Stimulated activated CD8-positive, alpha-beta memory T cell treated with anti-CD3 and anti-CD28 coated beads, Interleukin-4, amount 100 ng/mL, for 48 hours (primary cell): ENCODE measurements at places on chromosomes 2 and 18.
A peak's percentile ranks its signal among the peaks of the same experiment; 100 is the strongest.

DNA sequence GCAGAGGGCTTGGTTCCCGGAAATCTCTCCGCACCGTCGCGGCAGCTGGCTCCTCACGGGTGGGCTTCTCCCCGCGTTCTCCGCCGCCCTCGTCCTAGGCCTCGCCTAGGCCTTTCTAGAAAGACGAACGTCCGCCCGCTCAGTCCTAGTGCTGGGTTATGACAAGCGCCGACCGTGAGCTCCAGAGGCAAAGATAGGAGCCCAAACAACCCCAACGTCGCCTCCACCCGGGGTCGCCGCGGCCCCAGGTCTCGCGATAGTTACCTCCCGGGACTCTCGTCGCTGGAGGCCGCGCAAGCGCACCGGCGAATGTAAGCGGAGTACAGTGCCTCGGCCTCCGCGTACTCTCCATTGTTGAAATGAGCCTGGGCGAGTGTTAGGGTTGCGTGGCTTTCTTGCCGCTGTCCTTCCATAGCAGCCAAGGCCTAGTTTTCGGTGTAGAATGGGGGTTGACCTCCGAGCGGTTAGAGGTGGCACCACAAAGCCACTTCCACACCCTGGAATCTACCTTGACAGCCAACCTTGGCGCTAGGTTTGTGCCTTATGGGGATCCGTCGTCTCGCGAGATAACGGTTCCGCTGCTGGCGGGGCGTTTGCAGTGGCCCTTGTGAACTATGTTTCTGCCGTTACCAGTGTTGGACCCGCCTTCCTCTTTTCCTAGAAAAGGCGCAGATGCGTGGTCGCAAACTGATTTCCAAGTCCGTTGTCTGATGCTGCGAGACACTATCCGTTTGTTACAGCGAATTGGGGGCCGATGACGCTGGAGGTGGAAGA lies at the start of gene TTC32:
Gene TTC32 (minus strand): TSS at position 542 of the 774 bp plus-strand sequence. CDS start 129 bp downstream, at position 413.
- peak; percentile 93 for DNase-seq

DNA sequence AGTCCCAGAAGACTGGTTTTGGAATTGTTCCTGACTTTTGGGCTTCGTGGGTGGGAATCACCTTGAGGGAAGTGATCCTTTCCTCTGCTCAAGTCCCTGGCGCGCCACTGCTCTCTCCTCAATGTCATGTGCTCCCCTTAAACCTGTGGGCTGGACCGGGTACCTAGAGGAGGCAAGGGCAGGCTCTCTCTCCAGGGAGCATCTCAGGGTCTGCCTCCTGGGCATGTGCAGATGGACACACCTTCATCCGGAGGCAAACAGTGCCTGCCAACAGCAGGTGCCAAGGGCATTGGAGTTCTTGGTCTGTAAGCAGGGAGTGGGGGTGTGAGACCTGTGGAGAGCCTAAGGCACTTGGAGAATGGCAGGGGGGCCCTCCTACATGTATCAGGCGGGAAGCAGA lies 142.6 kb downstream of the INHBB start:
- DNase-seq = no peak

DNA sequence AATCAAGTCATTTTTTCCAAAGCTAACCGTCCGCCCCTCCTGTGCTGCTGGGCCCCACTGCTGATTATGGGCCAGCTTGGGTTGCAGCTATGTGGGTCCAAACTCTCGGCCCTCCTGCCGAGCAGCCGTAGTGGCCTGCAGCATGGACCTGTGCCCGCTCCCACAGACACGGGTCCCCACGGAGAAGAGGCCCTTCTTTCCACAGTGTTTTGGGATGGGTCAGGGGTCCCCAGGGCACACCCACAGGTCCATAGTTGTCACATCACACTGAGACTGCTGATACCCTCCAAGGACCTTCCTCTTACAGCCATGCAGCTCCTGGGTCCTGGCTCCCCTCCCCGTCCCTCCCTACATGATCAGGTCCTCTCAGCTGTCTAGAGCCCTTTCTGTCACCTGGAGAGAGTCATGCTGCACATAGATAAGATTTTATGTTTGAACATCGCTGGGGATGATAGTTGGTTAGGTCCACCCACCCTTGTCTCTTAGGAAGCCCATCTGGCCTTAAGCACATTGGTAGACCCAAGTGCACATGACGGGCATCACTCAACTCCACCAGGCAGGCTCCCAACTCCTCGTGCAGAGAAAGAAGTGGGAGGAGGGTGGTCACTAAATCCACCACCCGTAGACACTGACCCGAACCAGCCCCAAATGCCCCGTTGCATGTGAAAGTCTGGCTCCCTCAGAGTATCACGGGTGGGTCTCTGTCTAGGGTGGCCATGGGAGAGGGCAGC lies 17.5 kb downstream of the GPR55 start:
- peak; percentile 23 for DNase-seq

- DNase-seq = no peak
These were observed 126.2 kb downstream of the DPP4 start for GRCh38 chr2:161947836-161948235.

- no peak for DNase-seq
These were observed 1462.8 kb upstream of the LRRTM1 start for GRCh38 chr2:81767187-81767912.

- no peak for DNase-seq
These were observed 18.3 kb downstream of the MAIP1 start for GRCh38 chr2:199973703-199974102.

GRCh38 chr2:188078534-188078933 lies 213.1 kb upstream of the GULP1 start:
- DNase-seq = no peak

GRCh38 chr18:36327352-36328316 lies 30.1 kb downstream of the FHOD3 start:
- no peak for DNase-seq

- no peak for DNase-seq
These were observed 16.0 kb upstream of the ASXL2 start for GRCh38 chr2:25894135-25894830.

GRCh38 chr2:20409039-20409438 lies 37.8 kb upstream of the RHOB start:
- DNase-seq = no peak

DNA sequence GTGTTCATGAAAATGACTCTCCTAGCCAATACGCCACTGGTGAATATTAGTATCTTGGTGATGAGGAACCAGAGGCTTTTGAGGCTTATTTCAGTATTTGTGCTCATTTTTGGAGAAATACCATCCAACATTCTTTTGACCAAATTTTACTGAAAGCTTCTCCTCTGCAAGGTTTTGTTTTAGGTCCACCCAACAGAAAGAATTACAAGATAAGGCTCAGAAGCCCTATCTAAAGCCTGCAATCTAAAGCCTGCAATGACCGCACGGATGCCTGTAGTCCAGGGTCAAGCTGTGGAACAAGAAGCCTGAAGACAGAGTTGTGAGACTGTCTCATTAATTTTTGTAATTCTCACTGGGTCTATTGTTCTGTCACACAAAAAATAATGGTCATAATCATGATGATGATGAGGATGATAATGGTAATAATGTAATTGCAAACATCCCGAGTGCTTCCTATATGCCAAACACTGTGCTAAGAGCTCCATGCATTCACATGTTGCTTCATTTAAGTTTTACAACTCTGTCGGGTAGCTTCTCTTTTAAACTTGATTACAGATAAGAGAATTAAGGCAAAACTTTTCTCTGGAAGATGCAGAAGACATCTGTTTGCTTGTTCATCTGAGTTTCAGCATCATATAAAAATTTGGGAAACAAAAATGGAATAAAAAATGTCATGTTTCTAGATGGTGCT lies 33.2 kb upstream of the NCOA1 start:
- DNase-seq = no peak

GRCh38 chr2:64325852-64326577 lies 127.9 kb upstream of the LGALSL start:
- DNase-seq = peak; percentile 58

GRCh38 chr2:152615177-152615576 lies 102.1 kb downstream of the PRPF40A start:
- no peak for DNase-seq

- no peak for DNase-seq
These were observed 268.3 kb upstream of the NETO1 start for GRCh38 chr18:73136134-73136533.

DNA sequence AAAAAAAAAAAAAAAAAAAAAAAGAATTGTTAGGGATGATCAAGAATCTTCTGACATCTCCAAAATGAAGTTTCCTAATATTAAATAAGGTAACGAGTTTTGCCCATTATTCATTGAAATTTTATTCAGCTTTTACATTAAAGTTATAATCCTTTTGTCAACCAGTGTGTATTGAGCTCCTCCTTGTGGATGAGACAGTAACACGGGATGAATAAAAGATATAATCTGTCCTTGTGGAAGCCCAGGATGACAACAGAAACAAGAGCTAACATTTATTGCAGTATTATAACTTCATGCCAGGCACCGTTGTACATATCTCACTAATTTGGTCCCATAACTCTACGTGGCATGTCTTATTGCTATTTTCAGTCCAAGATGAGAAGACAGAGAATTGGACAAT lies 33.4 kb upstream of the SERPINB7 start:
- DNase-seq = no peak

- DNase-seq = no peak
These were observed 388.9 kb upstream of the RGPD4 start for GRCh38 chr2:107437807-107438206.

- DNase-seq = no peak
These were observed 31.1 kb downstream of the DOK1 start for GRCh38 chr2:74585406-74586185.

- DNase-seq = peak; percentile 23
These were observed 2.4 kb downstream of the CYP26B1 start for GRCh38 chr2:72145289-72145657.

DNA sequence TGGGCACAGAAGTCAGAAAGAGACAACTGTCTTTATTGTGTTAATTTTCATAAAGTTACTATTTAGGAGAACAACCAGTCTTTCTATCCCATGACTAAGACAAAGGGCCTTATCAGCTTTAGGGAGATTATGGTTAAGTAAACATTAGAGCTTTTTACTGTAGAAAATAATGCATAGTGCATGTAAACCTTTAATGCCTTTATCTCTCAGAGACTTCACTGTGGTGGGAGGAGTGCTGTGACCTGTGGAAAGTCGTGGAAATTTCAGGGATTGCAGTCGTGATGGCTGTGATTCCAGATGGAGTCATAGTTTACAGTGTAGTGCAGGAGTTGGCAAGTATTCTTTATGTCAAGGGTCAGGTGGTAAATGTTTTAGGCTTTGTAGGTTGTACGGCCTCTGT lies 15.8 kb downstream of the ZNF236 start:
- no peak for DNase-seq

GRCh38 chr2:205628422-205628821 lies 53.9 kb upstream of the NRP2 start:
- DNase-seq = no peak

DNA sequence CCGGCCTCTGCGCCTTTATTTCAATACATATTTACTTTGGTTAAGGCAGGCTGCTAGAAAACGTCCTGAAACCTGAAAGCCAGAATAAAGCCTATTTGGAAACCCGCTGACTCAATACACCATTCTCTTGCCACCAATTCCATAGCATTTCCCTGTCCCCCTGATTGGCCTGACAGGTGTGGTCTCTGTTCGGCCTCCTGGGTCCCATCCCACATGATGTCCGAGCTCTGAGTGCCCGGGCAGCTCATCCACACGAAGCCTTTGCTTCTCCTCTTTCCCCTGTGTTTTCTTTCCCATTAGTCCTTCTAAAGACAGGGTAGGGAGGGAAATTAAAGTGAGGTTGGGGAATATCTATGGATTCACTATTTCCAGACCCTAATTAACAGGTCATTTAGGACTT lies 42.6 kb upstream of the ZNF516 start:
- no peak for DNase-seq

DNA sequence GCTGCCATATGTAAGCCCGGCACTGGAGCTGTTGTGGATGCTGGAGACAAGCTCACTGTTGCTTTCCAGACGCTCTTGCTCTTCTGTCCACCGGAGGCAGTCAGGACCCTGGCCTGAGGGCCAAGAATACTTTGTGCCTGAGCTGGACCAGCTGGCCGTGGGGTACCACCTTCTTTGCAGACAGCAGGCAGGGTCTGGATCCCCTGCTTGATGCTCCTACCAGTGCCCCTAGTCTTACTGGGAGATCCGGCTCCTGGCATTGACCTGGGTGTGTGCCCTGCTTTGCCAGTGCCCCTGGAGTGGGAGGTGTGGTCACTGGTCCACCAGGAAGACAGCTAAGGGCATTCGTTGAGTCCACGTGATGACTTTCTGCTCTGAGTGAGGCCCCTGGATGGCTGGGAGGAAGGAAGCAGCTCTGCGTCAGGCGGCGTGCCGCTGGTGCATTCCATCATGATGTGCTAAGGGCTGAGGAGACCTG lies 59.3 kb downstream of the LRRFIP1 start:
- DNase-seq = no peak

GRCh38 chr2:68556381-68556780 lies 87.0 kb upstream of the PROKR1 start:
- DNase-seq = no peak

DNA sequence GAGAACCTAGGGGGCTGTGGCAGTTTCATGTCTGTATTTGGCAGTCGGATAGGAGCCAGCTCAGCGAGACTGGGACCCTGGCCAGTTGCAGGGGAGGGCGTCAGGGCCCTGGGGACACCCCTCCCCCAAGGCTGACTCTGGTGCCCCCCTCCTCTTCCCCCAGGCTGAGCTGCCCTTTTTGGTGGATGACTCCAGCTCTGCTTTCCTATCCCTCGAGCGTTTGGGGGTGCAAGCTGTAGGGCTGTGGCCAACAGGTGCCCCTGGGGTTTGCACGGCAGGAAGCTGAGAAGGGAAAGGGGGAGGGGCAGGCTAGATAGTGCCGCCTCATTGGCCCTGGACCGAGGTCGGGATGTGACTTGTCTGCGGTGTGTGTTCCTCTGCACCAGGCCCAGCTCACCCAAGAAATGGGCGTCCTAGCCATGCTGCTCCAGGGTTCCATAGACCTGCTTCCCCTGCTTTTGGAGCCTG lies 26.4 kb downstream of the SPEG start:
- DNase-seq = no peak

DNA sequence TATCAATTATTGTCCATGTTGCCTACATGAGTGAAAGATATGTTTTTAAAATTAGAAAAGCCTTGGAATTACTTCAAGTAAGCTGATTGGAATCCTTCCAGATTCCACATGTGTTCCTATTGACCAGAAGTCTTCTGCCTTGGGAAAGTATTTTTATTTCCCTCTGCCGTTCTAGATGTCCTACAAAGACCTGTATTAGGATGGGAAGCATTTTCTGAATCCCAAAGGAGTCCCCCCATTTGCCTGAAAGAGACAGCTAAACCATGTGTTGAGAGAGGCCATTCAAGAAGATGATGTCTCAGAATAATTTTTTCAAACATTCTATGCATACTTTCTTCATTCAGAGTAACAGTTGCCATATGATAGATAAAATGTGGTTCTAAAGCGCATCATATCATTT lies 19.0 kb upstream of the MYO1B start:
- no peak for DNase-seq

DNA sequence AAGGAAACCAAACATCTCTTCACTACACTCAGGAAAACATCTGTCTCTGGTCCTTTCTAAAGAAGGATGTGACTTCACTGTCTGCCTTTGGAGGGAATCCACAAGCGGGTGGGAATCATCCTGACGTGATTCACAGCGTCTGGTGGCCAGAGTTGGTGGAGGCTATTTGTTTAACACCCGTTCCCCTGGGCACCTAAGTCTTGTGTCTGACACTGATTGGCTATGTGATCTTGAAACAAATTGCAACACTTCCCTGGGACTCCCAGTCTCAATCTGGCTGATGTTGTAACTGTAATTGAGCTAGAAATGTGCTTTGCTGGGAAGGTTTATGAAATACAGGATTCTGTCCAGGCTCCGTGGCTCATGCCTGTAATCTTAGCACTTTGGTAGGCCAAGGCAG lies 28.8 kb upstream of the SIX3 start:
- no peak for DNase-seq

- DNase-seq = no peak
These were observed 318.1 kb upstream of the NT5C1B start for GRCh38 chr2:18907508-18907907.
